Panc1 (cell line): ENCODE measurements at places on chromosomes 1 and 21. TPM values are rescaled to one million over a fixed set of nuclear protein-coding genes. Genes with fewer than 3 reads are reported as not detected.

DNA sequence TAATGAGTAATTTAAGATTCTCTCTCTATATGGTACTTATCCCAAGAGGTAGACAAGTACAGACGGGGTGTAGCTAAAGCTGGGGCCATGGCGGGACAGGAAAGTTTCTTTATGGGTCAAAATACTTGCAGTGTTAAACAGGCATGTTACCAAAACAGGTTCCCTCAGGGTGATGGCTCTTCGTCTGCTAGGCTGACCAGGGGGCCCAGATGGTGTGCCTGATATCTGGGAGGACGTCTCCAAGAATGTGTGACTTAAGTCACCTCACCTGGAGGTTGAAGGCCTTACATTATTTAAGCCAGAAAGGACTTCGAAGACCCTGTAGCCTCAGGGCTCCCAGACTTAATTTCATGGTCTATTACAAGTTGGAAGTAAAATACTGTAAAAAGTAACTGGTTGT lies 52.7 kb upstream of the FMOD start:
- DNase-seq: no peak

DNA sequence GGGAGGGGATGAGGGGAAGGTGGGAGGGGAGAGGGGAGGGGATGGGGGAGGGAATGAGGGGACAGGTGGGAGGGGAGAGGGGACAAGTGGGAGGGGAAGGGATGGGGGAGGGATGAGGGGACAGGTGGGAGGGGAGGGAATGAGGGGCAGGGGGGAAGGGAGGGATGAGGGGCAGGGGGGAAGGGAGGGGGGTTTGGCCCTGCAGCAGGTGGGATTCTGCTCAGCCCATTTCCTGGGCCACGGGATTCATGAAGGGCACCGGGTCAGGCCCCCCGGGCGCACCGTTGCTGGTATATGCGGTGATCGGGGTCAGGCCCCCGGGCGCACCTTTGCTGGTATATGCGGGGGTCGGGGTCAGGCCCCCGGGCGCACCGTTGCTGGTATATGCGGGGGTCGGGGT lies 15.1 kb upstream of the SAMD11 start:
- no peak for DNase-seq

DNA sequence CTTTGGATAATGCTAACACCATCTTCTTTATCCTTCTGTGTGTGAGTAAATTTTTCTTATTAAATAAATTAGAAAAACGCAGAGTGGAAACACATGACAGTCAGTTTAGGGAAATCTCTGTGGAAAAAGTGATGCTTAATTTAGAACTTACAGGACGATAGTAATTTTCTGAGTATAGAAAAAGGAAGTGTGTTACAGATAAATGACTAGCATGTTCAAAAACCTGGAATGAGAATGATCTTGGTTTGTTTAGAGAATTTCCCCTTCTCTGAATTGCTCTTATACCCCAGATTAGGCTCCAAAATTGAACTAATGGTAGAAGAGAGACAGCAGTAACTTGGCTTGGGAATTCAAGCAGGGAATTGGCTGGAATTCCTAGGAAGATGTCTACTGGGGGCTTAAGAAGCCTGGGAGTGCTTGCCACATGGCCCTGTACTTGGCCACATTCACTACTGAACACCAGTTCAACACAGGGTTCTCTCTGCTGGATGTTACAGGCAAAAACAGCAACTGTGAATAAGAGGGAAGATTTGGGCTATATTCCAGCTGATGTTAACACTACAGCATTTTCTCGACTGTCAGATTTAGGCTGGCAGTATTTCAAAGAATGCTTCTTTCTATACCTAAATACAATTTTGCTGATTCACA lies 1004.2 kb downstream of the TTLL7 start:
- no peak for DNase-seq

DNA sequence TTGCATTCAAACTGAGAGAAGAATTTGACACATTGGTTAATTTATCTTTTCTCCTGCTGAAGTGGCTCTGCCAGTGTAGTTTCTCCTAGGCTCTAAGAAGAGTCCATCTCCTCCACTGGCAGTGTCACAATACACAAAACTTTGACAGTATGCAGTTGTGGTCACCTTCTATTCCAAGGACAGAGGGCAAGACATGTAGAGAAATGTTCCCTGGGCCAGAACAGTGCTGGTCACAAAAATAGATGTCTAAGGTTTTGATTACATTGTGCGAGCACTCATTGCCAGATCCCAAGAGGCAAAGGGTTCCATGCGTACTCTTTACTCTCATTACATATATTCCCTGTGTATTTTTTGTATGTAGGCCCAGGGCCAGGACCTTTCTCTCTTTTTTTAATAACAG lies 148.1 kb upstream of the UBE2U start:
- no peak for DNase-seq

The MROH9 gene
- total RNA-seq: not detected

The RNU1-2 gene
- 1,290 TPM for total RNA-seq
